Fibroblast of the aortic adventitia (primary cell): ENCODE measurements at places on chromosomes 4 and X.
A peak's percentile ranks its signal among the peaks of the same experiment; 100 is the strongest.

DNA sequence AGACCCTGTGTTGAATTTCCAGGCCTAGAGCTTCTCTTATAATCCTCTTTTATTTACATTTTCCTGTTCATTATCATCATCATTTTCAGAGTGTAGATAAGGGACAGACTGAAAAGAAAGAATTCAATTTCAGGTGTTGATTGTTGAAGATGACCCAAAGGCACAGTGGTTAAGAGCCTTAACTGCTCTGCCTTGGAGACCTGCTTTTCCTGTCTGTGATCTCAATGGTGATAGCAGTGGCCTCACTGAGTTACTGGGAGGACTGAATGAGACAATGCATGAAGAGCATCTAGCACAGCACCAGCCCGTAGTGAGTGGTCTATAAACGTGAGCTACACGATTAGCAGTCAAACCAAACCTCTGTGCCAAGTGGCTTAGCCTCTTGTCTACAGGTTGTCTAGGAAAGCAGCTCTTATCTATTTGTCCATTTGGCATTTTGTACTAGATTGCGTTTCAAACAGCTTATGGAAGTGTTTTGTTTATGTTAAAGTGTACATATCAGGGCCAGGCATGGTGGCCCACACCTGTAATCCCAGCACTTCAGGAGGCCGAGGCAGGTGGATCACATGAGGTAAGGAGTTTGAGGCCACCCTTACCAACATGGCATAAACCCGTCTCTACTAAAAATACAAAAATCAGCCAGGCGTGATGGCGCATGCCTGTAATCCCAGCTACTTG is 41.5 kb downstream of the SETD7 start:
- no peak for DNase-seq

DNA sequence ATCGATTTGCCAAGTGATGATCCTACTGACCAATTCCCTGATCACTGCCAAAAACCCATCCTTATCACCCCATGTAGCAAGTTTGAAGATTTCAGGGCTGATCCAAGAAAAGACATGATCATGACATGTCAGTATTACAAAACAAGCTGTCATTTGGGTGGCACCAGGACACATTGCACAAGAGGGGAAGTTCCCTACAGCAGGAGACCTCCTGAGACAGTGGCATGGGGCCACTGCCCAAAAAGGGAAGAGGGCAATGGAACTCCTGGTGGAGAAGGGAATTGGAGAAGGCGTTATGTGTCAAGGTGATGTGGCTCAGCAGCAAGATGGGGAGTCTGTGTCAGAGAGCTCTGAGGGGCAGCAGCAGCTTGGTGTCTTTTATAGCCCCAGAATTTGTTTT is 43.4 kb downstream of the ZNF182 start:
- no peak for DNase-seq

DNA sequence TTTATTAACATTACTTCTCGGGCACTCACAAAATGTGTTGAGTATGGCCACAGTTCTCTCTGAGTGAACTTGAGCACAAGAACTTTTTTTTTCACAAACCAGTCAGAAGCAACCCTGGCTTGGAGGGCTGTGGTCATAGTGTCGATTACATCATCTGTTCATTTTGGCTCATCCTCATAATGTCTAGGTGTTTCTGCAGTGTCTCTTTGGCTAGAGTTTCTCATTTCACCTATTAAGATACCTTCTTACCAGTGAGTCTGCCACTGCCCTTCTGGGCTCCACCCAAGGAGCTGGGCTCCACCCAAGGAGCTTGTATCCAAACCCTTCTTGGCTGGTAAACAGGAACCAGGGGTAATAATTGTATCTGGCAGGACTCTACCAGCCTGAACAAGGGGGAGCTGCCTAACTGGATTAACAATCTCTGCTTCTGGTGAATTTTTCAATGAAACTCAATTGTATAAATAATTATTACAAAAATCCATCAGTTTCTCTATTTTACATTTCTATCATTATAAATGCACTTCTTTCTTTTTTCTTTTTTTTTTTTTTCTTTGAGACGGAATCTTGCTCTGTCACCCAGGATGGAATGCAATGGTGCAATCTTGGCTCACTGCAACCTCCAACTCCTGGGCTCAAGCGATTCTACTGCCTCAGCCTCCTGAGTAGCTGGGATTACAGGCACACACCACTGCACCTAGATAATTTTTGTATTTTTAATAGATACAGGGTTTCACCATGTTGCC is 667.7 kb upstream of the SLIT2 start:
- DNase-seq = peak; percentile 44

DNA sequence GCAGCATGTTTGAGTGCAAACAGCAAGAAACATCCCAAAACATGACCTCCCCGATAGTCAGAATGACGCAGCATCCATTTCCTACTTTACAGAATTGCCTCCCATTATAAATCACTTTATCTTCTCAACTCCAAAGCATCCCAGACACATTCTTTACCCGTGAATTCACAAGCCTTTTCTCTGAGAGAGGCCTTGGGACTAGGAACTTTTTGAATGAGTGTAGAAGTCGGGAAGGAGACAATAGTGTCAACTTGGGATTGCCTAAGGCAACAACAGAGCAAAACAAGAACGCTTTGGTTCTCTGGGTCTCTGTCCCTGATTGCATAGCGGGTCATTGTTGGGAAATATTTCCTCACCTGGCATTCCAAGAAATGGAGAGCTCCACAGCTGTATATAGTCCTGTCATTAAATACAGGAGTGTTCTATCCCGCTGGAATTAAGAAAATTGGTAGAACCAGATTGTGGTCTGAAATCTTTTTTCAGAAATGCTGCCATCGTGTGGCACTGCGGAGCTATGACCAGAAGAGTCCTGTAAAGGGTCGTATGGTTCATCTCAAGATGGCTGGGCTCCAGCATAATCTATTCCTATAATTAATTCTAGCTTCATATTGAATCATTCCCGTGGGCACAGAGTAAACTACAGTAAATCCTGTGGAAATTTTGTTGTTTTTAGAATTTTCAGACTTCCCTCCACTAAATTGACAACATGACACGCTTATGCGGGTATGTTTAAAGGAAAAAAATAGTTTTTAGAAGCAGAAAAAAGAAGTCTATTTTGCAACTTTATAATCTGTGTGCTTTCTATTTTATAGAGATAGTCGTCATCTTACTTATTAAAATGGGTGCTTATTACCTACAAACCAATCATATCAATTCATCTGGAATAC is 2.0 kb upstream of the SPP1 start:
- DNase-seq = peak; percentile 77

- no peak for DNase-seq
These were observed 95.1 kb downstream of the ARSF start for GRCh38 chrX:3136161-3136961.
